Osteocyte (in vitro differentiated cells): ENCODE measurements at places on chromosomes 5 and 9. TPM values are rescaled to one million over a fixed set of nuclear protein-coding genes. Genes with fewer than 3 reads are reported as not detected.

The BTNL9 gene
- not detected in 2 replicates for total RNA-seq

DNA sequence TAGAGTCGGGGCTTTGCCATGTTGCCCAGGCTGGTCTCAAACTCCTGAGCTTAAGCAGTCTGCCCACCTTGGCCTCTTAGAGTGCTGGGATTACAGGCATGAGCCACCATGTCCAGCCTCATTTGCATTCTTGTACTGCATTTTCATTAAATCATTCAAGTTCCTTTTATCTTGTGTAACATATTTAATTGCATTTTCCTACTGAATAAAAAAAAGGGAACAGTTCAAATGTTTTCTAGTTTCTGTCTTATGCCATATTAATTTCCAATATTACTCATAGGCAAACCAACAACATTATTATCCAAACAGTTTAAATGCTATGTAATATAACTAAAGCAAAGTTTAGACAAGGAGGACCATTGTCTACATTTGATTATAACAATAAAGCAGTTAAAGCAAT lies 6.1 kb downstream of the SLC31A1 start:
- DNase-seq: no peak
- peaks cover 6% of the 10 kb centered on the region for H3K36me3 ChIP-seq
- H3K4me1 ChIP-seq: peaks cover 13% of the 10 kb centered on the region
- H3K4me3 ChIP-seq: no peak overlapping the region
- H3K27ac ChIP-seq: no peak overlapping the region

The SEC61B gene
- 145 and 148 TPM in 2 replicates for total RNA-seq

GRCh38 chr5:171067540-171068130 lies 205.8 kb downstream of the RANBP17 start:
- H3K27ac ChIP-seq: no peak overlapping the region
- H3K36me3 ChIP-seq: peaks cover 36% of the 10 kb centered on the region
- no peaks in the 10 kb centered on the region for H3K4me1 ChIP-seq
- H3K27me3 ChIP-seq: no peaks in the 10 kb centered on the region

DNA sequence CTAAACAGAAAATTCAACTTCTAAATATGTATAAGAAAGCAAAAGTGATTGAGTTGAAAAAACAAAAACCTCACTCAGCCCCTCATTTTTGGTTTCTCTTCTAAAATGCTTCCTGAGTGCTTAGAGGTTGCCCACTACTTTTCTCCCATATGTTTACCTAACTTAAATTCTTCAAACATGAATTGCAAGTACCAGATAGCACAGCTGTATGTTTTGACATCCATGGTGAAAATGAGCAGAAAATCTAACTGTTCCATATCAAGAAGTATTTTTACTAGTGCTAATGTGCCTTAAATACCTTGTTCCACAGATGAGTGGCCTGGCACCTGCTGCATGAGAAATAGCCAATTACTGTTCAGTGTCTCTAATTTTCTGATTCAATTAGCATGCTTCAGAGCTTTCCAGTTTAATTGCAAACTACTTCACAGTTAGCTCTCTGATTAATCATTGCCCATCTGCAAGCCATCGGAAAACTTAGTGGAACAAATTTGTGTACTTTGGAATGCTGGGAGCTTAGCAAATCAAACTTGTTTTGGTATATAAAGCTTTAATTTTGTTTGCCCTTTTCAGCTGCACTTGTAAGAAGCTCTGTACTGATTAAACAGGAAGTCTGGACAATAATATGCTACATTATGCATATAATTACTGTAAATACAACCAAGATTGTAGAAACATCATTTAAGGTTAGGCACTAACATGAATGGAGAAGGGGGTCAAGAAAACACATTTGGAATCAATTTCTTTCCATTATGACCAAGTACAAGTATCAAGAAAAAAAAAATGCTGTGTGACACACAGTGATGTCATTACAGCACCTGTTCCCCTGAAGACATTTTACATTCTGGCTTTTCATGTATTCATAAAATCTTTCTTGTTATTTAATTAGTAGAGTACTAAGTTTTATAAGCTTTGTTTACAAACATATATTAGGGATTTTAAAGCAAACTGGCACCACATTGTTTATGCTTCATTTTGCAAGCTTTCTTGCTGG lies 65.6 kb downstream of the POU5F2 start:
- no peak overlapping the region for H3K4me3 ChIP-seq
- no peak overlapping the region for H3K27ac ChIP-seq
- H3K27me3 ChIP-seq: no peaks in the 10 kb centered on the region
- peaks cover 24% of the 10 kb centered on the region for H3K4me1 ChIP-seq
- no peak for DNase-seq

The FBP2 gene
- not detected in 2 replicates for total RNA-seq

- no peak overlapping the region for H3K27ac ChIP-seq
- H3K27me3 ChIP-seq: peaks cover 54% of the 10 kb centered on the region
- H3K4me3 ChIP-seq: no peak overlapping the region
- H3K4me1 ChIP-seq: no peaks in the 10 kb centered on the region
Observed at GRCh38 chr5:96520345-96520744, 87.3 kb upstream of the PCSK1 start.

The PELO gene
- total RNA-seq: 82.4 and 83.7 TPM in 2 replicates

The ZFP62 gene
- total RNA-seq: 21.7 and 22.2 TPM in 2 replicates

- H3K27ac ChIP-seq: peak overlapping the region; percentile 94
- no peak for DNase-seq
- H3K27me3 ChIP-seq: no peaks in the 10 kb centered on the region
- peak overlapping the region; percentile 93 for H3K4me3 ChIP-seq
- peaks cover 20% of the 10 kb centered on the region for H3K36me3 ChIP-seq
- peaks cover 42% of the 10 kb centered on the region for H3K4me1 ChIP-seq
Observed at GRCh38 chr9:15423231-15423985, 732 bp downstream of the SNAPC3 start.

DNA sequence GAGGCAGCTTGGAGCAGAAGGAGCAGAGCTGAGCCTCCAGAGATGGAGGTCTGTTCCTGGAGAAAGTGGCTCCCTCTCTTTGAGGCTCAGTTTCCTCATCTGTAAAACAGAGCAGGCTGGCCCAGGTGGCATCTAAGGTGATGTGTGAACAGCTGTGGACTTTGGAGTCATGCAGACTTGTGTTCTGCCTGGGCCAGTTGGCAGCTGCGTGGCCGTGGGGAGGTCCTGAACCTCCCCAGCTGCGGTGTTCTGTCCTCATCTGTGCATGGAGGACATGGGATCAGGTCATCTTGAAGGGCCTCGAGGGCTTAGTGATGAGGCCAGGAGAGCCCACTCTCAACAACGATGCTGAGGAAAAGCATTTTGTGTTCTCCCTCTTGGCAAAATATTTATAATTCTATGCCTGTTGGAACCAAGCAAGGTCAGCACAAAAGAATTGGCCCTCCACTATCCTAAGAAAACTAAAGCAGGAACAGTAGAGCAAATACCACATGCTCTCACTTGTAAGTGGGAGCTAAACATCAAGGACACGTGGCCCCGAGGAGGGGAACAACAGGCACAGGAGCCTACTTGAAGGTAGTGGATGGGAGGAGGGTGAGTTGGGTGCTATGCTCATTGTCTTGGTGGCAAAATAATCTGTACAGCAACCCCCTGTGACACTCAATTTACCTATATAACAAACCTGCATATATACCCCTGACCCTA lies 63.2 kb upstream of the COL15A1 start:
- H3K4me3 ChIP-seq: no peak overlapping the region
- no peaks in the 10 kb centered on the region for H3K36me3 ChIP-seq
- H3K27me3 ChIP-seq: peaks cover 70% of the 10 kb centered on the region
- H3K4me1 ChIP-seq: no peaks in the 10 kb centered on the region
- DNase-seq: no peak
- no peak overlapping the region for H3K27ac ChIP-seq

DNA sequence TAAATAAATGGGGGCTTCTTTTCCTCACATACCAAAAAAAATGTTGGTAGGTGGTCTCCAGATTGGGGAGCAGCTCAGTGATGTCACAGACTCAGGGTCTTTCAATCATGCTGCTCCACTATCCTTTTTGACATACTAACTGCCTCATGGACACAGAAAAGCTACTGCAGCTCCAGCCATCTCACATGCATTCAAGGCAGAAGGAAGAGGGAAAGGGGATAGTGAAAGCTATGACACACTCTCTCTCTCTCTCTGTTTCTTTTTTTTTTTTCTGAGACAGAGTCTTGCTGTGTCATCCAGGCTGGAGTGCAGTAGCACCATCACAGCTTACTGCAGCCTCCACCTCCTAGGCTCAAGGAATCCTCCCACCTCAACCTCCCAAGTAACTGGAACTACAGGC lies 7.9 kb upstream of the ADGRD2 start:
- DNase-seq: no peak
- peaks cover 30% of the 10 kb centered on the region for H3K27me3 ChIP-seq
- no peaks in the 10 kb centered on the region for H3K36me3 ChIP-seq
- H3K4me3 ChIP-seq: no peak overlapping the region

DNA sequence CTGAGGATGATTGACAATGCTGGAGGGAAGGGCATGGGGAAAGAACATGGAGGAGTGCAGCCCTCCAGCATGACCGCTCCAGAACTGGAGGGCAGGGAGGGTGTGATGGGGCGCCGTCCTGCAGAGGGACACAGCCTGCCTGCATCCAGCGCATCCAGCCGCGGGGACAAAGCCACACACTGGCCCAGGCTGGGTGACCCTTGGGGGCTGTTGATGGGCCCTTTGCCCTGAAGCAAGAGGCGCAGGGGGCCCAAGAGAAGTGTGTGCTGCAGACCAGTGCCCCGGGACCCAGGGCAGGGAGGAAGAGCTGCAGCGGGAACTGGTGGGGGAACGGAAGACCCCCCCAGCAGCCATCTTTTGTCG lies 169.8 kb upstream of the PPP1R26 start:
- no peak overlapping the region for H3K4me3 ChIP-seq
- H3K27ac ChIP-seq: no peak overlapping the region
- H3K36me3 ChIP-seq: no peaks in the 10 kb centered on the region

The CEL gene
- 1.3 and 1.9 TPM in 2 replicates for total RNA-seq

- no peak for DNase-seq
- no peak overlapping the region for H3K27ac ChIP-seq
- peaks cover 22% of the 10 kb centered on the region for H3K4me1 ChIP-seq
- no peak overlapping the region for H3K4me3 ChIP-seq
Observed at GRCh38 chr5:138979684-138980280, 104.6 kb upstream of the LRRTM2 start.

DNA sequence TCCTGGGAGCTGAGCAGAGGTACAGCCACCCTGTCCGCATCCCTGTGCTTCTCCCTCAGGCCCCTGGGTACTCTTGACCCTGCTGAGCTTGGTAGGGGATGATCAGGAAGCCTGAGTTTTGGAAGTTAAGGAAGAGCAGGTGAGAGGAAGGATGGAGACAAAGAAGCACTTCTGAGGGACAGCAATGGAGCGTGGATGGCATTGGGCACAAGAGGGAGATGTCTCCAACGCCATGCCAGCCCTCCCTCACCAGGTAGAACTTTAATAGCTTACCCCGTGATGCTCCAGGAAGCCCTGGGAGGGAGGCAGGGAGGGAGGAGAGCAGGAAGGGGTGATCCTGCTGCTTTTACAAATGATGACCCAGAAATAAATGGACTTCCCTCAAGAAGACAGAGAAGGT lies 29.9 kb upstream of the SMU1 start:
- H3K27ac ChIP-seq: peak overlapping the region; percentile 85
- DNase-seq: no peak
- H3K27me3 ChIP-seq: no peaks in the 10 kb centered on the region

DNA sequence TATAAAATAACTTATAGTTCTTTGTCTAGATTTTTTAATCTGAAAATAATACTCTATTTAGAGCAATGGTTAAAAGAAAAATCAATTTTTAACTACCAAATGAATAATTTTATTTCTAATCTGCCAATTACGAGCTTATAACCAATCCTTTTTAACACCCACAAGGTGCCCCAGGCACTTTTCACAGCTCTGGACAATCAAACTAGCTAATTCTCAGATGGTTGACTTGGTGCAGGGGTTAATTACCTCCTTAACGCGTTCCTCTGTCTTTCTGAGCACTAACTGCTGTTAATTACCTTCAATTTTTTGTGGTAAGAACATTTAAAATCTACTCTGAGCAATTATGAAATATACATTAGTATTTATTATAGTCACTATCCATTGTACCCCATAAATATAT lies 109.6 kb upstream of the PJA2 start:
- H3K4me1 ChIP-seq: peaks cover 4% of the 10 kb centered on the region
- no peaks in the 10 kb centered on the region for H3K36me3 ChIP-seq
- H3K4me3 ChIP-seq: no peak overlapping the region
- H3K27ac ChIP-seq: no peak overlapping the region

- H3K27ac ChIP-seq: no peak overlapping the region
- H3K4me1 ChIP-seq: no peaks in the 10 kb centered on the region
- DNase-seq: peak; percentile 2
Observed at GRCh38 chr5:79846198-79846521, 144.9 kb downstream of the MTX3 start.

The COL15A1 gene
- 0.34 and 0.81 TPM in 2 replicates for total RNA-seq

DNA sequence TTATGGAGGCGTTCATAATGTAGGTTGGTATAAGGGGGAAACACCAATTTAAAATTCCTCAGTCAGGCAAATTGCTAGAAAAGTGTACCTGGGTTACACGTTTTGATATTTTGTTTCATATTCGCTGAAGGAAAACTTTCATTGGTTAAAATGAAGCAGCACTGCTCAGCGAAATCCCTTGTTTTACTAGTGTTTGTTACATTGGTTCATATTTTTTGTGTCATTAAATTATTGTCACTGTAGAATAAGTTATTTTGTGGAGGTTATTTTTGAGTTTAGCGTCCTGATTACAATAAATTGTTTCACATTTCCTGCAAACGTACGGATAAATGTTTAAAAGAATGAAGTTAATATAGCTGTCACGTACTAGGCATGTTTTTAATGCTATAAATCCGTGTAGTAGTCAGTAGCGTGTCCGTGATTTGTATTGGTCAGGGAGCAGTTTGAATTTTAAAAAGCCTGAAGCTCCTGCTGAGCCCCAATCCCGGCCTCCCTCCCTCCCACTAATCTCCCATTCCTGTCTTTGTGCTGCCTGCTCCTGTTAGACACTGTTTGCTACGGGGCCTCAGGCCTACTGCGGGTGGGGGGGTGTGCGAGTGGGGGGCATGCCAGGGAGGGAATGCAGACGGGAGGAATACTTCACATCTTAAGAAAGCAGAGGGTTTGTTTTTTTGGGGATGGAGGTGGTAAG lies 2.0 kb downstream of the NIPBL start:
- DNase-seq: no peak
- no peaks in the 10 kb centered on the region for H3K27me3 ChIP-seq
- peak overlapping the region; percentile 86 for H3K4me3 ChIP-seq
- H3K4me1 ChIP-seq: peaks cover 47% of the 10 kb centered on the region
- H3K27ac ChIP-seq: peak overlapping the region; percentile 98

DNA sequence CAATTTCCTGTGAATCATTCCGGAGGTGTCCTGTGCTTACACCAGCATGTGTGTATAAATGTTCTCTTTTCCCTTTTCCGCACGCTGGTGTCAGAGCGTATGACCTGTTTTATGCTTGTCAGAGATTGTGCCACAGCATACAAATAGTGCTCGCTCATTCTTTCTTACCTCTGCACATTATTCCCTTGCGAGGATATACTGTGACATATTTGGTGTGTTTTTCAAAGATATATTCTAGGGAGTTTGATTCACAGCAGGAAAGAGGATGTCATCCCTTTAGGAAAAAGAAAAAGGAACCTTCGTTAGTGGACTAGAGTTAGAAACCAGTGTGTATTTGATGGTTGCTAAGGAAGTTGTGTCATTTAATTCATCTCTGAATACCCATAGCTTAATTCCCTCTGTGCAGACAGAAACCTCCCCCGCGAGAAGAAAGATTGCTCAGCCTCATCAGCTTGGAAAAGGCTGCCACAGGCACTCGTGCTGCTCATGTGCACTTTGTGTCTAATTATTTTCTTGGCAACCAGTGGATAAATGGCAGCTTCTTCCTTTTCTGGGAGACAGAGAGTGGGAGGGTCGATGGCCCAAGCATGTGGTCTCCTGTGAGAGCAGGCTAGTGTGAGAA lies 14.7 kb upstream of the CCIN start:
- H3K36me3 ChIP-seq: peaks cover 7% of the 10 kb centered on the region
- no peaks in the 10 kb centered on the region for H3K27me3 ChIP-seq
- no peak for DNase-seq
- H3K27ac ChIP-seq: peak overlapping the region; percentile 88
- H3K4me3 ChIP-seq: peak overlapping the region; percentile 16
- peaks cover 33% of the 10 kb centered on the region for H3K4me1 ChIP-seq
